Metanephros (tissue), 2 donors: ENCODE measurements at places on chromosomes 12 and 14. TPM values are rescaled to one million over a fixed set of nuclear protein-coding genes. Genes with fewer than 3 reads are reported as not detected.

The SLC6A12 gene
- total RNA-seq, result 15.2 TPM

The ALDH6A1 gene
- 82.3 TPM for total RNA-seq

The SYNDIG1L gene
- total RNA-seq, result 0.06 TPM

The PTGDR gene
- 1.5 TPM for total RNA-seq

The BBOF1 gene
- total RNA-seq, result 5.8 TPM

The ADIPOR2 gene
- 36.4 TPM for total RNA-seq

The GLIPR1 gene
- total RNA-seq, result 12.8 TPM

The ADAMTS20 gene
- 0.53 TPM for total RNA-seq

The SPTSSA gene
- 13.4 TPM for total RNA-seq

The CLEC12A gene
- 5.2 TPM for total RNA-seq

The OR6C2 gene
- total RNA-seq, result not detected

The GALNT16 gene
- total RNA-seq, result 5.8 TPM

The PKP2 gene
- 19.1 TPM for total RNA-seq

The TEX22 gene
- 0.23 TPM for total RNA-seq

The BRF1 gene
- total RNA-seq, result 59.5 TPM

The ALDH1L2 gene
- 1.4 TPM for total RNA-seq

The TAS2R42 gene
- not detected for total RNA-seq

The SIVA1 gene
- 84.4 TPM for total RNA-seq

The RFLNA gene
- total RNA-seq, result 15.0 TPM

The RPS26 gene
- total RNA-seq, result 280 TPM

The ESPL1 gene
- total RNA-seq, result 9.9 TPM

The MYF6 gene
- 23.4 TPM for total RNA-seq

The IAPP gene
- not detected for total RNA-seq

The OR6C4 gene
- total RNA-seq, result not detected

The SNX6 gene
- total RNA-seq, result 77.0 TPM

The TCL1B gene
- 0.23 TPM for total RNA-seq

The MYH7 gene
- total RNA-seq, result 55.8 TPM

The NEUROD4 gene
- not detected for total RNA-seq

The FSCB gene
- 0.12 TPM for total RNA-seq

The BLTP3B gene
- 36.8 TPM for total RNA-seq

The FAM90A1 gene
- 0.18 TPM for total RNA-seq

The SMIM41 gene
- total RNA-seq, result 0.35 TPM

The DEGS2 gene
- 11.5 TPM for total RNA-seq

The TECPR2 gene
- 29.2 TPM for total RNA-seq

The STRAP gene
- total RNA-seq, result 66.4 TPM

The SCAF11 gene
- 101 TPM for total RNA-seq

The OR4K13 gene
- total RNA-seq, result not detected

The CIROP gene
- not detected for total RNA-seq

The B4GALNT1 gene
- total RNA-seq, result 1.3 TPM

The CPM gene
- 28.6 TPM for total RNA-seq

The TSHR gene
- 0.29 TPM for total RNA-seq

The ADAM20 gene
- 3.2 TPM for total RNA-seq

The TMEM119 gene
- 29.7 TPM for total RNA-seq

The TEAD4 gene
- total RNA-seq, result 18.3 TPM

The NPFF gene
- total RNA-seq, result not detected

The LRRC9 gene
- 6.8 TPM for total RNA-seq

The RPGRIP1 gene
- total RNA-seq, result 1.1 TPM

The IPO4 gene
- total RNA-seq, result 56.7 TPM

The KRT71 gene
- 0.29 TPM for total RNA-seq

The SRRM4 gene
- total RNA-seq, result 0.06 TPM

The PPFIA2 gene
- 10.7 TPM for total RNA-seq

The DCD gene
- total RNA-seq, result not detected

The LALBA gene
- not detected for total RNA-seq

The TC2N gene
- total RNA-seq, result 22.1 TPM

The LTB4R gene
- total RNA-seq, result 6.7 TPM

The SERPINA5 gene
- total RNA-seq, result 20.0 TPM
